Lung (tissue), 17 donors: ENCODE measurements at places on chromosomes 2 and 18. TPM values are rescaled to one million over a fixed set of nuclear protein-coding genes. Genes with fewer than 3 reads are reported as not detected.

The IL18RAP gene
- 4.0 TPM for polyA plus RNA-seq

The ASPRV1 gene
- 0.94 TPM for polyA plus RNA-seq

DNA sequence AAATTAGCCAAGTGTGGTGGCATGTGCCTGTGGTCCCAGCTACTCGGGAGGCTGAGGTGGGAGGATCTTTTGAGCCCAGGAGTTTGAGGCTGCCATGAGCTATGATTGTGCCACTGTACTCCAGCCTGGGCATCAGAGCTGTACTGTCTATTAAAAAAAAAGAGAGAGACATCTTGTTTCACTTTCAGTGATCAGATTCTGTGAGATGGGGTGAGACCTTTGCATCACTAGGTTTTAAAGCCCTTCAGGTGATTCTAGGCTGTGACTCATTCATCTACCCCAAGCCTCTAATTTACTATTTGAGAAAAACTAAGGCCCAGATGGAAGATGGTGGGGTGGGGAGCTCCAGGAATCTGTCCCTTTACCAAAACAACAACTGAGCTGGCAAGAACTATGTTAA lies 7.1 kb downstream of the C2orf92 start:
- H3K27ac ChIP-seq = no peak overlapping the region
- no peaks in the 10 kb centered on the region for H3K36me3 ChIP-seq
- H3K4me1 ChIP-seq = no peaks in the 10 kb centered on the region
- no peak for DNase-seq
- no peaks in the 10 kb centered on the region for H3K27me3 ChIP-seq
- H3K4me3 ChIP-seq = no peak overlapping the region

- DNase-seq = no peak
- H3K27ac ChIP-seq = no peak overlapping the region
- H3K27me3 ChIP-seq = no peaks in the 10 kb centered on the region
- H3K4me1 ChIP-seq = peaks cover 4% of the 10 kb centered on the region
- no peaks in the 10 kb centered on the region for H3K36me3 ChIP-seq
Measured at GRCh38 chr2:128284841-128285240, 33.8 kb downstream of the HS6ST1 start.

The CNOT9 gene
- polyA plus RNA-seq = 18.0 TPM
